DMS53 (cell line): ENCODE measurements at places on chromosomes 4 and X.

- DNase-seq = no peak
Measured at GRCh38 chrX:6568031-6568430, 33.1 kb upstream of the VCX3A start.

DNA sequence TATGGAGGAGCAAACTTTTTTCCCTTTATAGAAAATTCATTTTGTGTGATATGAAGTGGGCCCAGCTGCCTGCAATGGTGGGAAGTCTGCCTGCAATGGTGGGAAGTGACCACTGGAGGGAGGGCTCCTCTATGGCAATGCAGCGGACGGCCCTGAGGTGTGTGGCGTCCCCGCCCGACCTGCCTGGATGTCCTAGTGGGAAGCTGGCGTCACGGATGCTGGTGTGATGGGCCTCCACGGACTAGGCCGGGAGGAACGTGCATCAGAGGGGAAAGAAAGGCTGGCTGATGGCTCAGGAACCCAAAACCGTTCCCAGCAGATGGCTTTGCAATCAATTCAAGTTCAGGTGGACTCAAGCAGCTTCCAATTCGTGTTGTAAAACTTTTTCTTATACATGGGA is 177.9 kb downstream of the AFAP1 start:
- DNase-seq = peak; percentile 66

- peak; percentile 65 for DNase-seq
Measured at GRCh38 chrX:135688137-135688536, 25.3 kb upstream of the CT45A1 start.

GRCh38 chr4:144353292-144353691 is 212.8 kb upstream of the GYPA start:
- DNase-seq = no peak

- no peak for DNase-seq
Measured at GRCh38 chr4:82403725-82404124, 26.5 kb downstream of the HNRNPDL start.

GRCh38 chr4:112112590-112113170 is 32.6 kb upstream of the FAM241A start:
- peak; percentile 63 for DNase-seq

GRCh38 chr4:83387012-83387411 is 52.4 kb upstream of the HPSE start:
- no peak for DNase-seq

GRCh38 chrX:62928906-62929305 is 422.2 kb downstream of the SPIN4 start:
- DNase-seq = no peak

GRCh38 chr4:156102411-156102810 is 148.7 kb upstream of the CTSO start:
- no peak for DNase-seq

GRCh38 chrX:17743913-17744312 is 6.6 kb downstream of the SCML1 start:
- DNase-seq = no peak

DNA sequence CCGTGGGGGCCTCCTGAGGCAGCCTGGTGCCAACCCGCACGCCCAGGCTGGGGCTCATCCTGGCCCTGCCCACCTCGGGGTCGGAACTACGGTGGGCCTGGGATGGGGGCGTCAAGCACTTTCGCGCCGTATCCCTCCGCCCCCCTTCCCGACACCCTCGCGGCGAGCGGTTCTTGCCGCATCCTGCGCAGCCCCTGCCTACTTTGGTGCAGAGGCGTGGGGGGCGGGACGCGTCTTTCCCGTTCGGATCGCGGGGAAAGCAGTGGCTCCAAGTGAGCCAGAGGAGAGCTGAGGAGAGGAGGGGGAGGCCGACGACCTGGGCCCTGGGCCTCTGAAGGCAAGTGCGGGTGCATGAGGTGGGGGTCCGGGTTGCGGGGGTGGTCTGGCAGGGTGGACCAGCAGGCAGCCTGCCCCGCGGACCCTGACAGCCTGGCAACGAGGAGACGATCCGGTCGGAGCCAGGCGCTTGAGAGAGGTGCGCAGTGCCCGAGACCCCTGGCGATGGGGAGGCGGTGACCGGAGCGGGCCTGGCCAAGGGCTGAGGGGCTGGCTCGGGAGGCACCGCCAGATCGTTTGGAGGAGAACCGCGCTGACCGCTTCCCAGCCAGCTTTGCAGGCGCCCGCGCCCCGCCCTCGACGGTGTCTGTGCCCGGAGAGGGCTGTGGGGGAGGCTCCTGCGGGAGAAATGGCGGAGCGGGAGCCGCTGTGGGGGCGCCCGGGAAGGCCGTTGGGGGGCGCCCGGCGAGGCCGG is at the start of gene GPRASP2:
Gene GPRASP2, plus strand, starts transcription at position 233 of the 751 bp plus-strand sequence. CDS start 2,422 bp downstream, outside the sequence.
- DNase-seq = peak; percentile 60

GRCh38 chr4:140267576-140267975 is 105.9 kb upstream of the SCOC start:
- no peak for DNase-seq

GRCh38 chr4:147571036-147571770 is 46.0 kb upstream of the TMEM184C start:
- DNase-seq = no peak

DNA sequence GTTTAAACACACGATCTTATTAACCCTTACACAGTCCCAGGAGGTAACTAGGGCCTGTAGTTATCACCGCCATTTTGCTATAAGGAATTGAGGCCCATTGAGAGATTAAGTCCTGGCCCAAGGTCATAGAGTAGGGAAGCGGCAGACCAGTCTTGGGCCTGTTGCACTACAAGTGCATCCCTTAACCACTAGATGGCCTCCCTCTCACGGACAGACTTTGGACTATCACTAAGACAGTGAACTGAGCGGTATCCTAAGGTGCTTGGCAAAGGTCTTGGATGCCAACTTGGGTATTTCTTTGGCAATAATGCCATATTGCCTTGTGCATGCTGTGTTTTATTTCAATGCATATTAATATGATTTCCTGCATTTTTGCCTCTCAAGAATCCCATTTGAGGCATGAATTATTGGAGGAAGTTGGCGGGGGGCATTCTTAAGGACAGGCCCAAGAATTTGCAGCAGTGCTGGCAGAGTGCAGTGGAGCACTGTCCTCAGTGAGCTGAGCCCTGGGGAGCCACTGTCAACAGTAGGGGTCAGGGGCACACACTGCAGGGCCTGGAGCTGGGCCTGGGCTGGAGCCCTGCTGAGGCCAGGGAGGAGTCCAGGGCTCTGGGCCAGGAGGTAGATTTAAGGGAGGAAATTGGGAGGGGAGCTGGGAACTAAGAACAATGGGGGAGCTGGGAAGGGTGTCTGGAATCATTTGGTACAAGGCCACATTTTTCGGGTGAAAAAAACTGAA is 147.4 kb downstream of the SMIM20 start:
- peak; percentile 71 for DNase-seq

- DNase-seq = no peak
Measured at GRCh38 chr4:101451086-101451485, 103.8 kb upstream of the PPP3CA start.

- DNase-seq = no peak
Measured at GRCh38 chrX:139784807-139785206, 76.8 kb upstream of the MCF2 start.

GRCh38 chrX:121050781-121051180 is 3.4 kb downstream of the GLUD2 start:
- no peak for DNase-seq

GRCh38 chr4:111283066-111283677 is 660.3 kb upstream of the PITX2 start:
- DNase-seq = peak; percentile 68

GRCh38 chr4:121192480-121192879 is 28.4 kb upstream of the TNIP3 start:
- peak; percentile 62 for DNase-seq

DNA sequence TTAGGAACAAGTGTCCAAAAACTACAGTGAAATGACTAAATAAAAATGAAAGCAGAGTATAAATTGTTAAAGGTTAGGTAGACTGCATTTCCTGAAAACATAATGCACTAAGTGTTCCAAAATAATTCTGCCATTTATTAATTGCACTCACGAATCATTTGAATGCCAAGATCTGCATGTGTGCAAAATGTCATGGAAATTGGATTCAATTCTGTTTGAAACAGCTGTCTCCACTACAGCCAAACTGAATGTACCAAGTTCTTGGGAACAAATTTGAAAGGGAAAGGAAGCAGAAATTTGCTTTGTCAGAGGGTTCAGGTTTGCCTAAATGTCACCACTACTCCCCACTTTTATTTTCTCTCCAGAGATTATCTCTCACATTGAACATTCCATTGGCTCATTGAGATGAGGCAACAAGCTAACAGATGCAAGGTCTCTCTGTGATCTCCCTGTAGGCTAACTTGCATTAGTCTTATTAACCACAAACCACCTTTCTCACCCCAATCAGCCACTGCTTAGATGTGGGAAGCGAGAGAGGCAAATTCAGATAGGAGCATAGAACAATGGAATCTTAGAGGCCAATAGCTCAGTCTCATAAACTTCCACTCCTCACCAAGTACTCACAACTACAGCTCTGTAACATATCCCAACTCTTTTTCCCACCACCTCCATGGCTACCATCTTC is 226.6 kb downstream of the KDR start:
- no peak for DNase-seq

GRCh38 chrX:63128509-63128908 is 222.6 kb downstream of the SPIN4 start:
- DNase-seq = peak; percentile 64

GRCh38 chr4:110977554-110977953 is 354.7 kb upstream of the PITX2 start:
- no peak for DNase-seq

DNA sequence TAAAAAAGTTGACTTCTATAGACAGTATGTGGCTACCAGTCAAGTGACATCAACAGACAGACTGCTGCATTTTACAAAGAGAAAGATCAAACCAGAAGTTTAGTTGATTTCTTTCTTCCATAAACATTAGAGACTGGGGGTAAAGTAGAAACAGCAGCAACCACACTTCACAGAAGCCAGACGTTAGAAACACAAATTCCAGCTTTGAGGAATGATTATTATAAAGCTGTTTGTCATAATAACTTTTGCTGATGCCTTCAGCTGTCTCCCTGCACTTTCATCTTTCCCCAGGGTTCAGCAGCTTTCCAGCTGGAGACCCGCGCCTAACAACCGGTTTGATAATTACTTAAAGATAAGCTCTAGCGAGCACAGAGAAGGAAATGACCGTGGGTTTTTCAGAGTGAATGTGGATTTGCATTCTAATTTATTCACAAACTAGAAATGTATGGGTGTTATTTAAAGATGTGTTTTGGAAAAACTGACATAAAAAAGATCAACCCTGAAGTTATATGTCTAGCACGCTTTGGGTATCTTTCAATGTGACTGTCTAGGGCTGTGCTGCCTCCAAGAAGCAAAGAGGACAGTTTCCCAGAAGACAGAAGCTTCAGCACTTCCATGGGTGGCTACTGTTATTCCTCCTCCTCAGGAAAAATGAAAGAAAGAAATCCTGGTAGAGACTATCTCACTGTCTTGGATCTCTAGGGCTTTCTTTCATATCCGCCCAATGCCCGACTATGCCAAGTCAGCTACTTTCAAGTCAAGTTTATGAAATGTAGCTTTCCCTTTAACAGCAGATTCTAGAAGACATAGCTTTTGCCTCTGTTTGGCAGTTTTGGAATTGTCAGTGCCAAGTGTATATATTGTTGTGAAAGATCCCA is 15.0 kb upstream of the ENAM start:
- no peak for DNase-seq

- DNase-seq = no peak
Measured at GRCh38 chr4:27484216-27484615, 623.6 kb downstream of the STIM2 start.

- DNase-seq = no peak
Measured at GRCh38 chrX:8313844-8314243, 142.8 kb upstream of the VCX2 start.

- peak; percentile 83 for DNase-seq
Measured at GRCh38 chr4:4406455-4407298, 19.8 kb downstream of the NSG1 start.

DNA sequence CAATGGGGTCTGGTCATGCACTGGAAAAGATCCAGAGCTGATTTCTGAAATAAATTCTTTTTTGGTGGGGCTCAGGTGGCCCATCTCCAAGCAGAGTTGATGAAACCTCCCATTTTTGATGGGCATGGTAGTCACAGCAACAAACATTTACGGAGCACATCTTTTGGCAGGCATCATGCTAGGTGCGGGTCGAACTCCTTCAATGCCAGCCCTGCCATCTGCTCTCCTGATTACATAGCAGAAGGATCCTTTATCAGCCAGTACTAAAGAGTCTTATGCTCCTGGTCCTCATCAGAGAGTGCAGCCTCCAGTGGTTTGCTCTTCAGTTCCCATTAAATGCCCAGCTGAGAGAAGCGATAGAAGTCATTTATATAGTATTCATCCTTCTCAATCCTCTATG is 121.7 kb downstream of the GRXCR1 start:
- DNase-seq = no peak

DNA sequence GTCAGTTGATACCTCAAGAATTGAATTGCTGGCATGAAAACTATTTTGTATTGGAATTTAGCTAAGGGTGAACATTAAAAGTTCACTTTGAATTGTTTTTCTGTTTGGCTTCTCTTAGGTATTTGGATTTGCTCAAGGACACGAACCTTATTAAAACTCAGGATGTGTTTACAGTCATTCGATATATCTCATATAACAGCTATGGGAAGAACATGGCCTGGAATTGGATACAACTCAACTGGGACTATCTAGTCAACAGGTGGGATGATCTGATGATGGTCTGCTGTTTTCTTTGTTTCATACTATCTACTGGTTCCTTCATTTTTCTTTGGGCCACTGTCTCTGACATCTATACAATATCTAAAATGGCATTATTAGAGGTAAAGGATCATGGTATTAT is 69.7 kb downstream of the PITX2 start:
- no peak for DNase-seq

DNA sequence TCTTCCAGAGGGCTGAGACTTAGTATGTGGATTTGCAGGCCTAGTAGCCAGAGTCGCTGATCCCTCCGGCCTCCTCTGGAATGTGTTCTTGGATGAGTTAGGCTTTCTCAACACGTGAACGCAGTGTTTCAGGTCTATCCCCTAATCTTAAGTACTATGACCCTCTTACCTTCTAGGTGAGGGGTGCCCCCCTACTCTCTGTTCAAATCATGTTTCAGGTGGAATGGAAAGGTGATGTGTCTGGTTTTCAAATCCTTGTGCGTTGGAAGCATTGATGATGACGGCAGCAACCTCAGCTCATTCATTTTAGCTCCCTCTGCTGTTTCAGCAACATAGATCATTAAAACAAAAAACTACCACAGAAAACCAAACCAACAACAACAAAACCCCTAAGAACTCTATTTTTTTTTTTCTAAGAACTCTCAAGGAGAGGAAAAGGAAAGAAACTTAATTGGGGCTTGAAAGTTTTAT is 56.4 kb downstream of the RWDD4 start:
- DNase-seq = peak; percentile 13

GRCh38 chrX:103520386-103520785 is 1.1 kb upstream of the RAB40A start:
- peak; percentile 2 for DNase-seq

GRCh38 chrX:15998350-15998749 is 125.0 kb upstream of the GRPR start:
- DNase-seq = no peak

DNA sequence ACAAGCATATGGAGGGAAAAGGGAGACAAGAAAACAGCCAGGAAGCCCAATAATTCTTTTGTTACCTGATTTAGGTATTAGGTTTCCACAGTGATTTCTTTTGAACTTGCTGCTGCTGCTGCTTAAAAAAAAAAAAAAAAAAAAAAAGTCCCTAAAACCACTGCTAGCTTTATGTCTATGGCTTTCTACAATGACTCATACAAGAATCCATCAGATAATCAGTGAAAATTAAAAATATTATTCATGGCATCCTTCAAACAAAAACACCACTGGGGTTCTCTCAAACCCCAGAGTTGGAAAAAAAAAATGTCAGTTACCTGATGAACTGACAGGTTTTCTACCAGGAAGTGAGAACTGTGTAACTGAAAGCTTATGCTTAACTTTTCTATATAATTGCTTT is 14.3 kb downstream of the EPHA5 start:
- DNase-seq = peak; percentile 5
